ENCODE measurements at places on chromosomes 2 and 18.

- no peak for DNase-seq
Observed at GRCh38 chr2:237053066-237053465, 32.6 kb upstream of the COPS8 start.

GRCh38 chr2:119511989-119512388 is 12.3 kb downstream of the SCTR start:
- no peak for DNase-seq

- no peak for DNase-seq
Observed at GRCh38 chr2:223005496-223005895, 46.5 kb upstream of the KCNE4 start.

DNA sequence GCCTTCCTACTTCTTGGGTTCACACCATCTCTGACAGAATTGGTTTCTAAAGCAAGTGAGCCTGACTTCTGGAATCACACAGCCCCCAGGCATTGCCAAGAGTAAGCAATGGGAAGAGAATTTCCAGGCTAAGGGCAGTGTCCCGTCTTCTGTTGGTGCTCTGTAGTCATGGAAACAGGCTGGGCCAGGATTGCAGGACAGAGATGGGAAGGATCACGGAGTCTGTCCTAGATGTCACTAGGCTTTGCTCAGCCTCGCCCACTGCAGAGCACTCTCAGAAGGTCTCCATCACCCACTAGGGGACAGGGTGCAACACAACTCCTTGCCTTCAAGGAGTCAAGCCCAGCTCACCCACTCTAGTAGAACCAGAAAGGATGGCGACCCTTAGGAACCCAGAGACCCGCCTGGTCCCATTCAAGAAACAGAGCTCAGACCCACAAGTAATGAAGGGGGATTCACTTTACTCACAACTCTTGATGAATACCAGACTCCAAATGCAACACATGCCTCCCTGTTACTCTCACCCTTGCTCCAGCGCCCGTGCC is 48.6 kb upstream of the TEX51 start:
- DNase-seq, result no peak

DNA sequence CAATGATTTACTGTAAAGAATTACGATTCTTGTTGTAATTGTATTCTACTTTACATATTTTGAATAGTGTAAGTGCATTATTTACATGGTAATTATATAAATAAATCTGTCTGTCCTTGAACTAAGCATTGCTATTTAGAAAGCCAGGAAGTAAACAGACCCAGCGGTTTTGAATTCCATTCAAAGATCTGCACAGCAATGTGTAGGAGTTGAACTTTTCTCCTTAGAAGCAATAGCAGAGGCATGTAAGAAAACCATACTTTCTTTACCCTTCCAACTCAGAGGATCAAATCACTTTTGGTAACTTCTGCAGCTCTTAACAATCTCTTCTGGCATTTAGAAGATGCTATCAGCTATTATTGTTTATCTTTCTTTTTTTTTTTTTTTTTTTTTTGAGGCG is 109.2 kb upstream of the VRK2 start:
- no peak for DNase-seq

- peak; percentile 51 for DNase-seq
Observed at GRCh38 chr2:237072067-237072931, 13.4 kb upstream of the COPS8 start.

DNA sequence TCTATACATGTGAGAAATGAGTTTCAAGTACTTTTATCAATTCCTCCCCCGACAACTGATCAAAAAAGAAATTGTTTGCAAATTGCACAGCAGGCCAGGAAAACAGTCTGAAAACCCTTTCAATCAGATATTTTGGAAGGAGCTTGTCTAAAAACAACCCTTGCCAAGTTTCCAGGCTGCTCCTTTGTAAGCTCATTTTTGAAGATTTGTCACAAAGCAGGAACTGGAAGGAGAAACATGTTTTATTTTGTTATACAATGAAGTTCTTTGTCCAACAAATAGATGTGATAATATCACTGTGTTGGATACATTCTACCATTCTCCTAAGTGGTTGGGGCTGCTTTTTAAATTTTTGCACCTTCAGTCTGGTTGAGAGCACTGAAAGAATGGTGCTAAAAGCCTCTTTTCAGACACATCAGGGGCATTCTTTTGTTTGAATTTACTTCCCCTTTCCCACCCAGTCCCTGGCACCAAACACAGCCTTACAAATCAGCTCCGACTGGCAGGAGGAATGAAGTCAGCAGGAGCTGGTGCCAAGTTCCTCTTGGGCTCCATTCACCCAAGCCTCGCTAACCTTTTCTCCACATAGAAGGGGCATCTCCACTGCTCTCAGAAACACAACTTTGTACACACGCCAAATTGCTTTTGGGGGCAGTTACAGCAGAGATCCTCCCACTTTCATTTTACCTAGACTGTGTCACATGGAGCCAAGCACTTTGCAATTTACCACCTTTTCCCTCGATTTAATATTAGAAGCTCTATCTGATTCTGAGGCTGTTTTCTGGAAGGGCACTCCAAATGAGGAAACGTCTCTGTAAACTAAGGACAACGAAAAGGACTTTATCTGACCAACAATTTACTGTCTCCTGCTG is 88.0 kb downstream of the C1D start:
- no peak for DNase-seq

GRCh38 chr2:193549661-193550060 is 1354.9 kb upstream of the TMEFF2 start:
- DNase-seq, result no peak

DNA sequence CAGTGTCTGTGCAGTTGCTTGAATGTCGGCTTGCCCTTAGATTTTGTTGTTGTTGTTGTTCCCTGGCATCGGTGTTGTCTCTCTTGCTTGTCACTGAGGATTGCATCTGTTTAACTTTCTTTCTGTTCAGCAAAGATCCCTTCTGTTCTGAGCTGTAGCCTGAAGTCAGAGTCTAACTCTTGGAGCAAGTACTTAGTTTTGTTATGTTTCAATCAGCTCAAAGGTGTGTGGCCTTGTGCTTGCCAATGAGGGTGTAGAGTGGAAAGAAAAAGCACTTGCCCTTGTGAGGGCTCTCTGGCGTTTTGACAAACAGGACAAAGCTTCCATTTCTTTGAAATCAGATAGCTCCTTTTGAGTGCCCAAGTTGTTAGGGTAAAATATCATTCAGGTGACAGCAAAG is 757.1 kb upstream of the CDH7 start:
- no peak for DNase-seq

DNA sequence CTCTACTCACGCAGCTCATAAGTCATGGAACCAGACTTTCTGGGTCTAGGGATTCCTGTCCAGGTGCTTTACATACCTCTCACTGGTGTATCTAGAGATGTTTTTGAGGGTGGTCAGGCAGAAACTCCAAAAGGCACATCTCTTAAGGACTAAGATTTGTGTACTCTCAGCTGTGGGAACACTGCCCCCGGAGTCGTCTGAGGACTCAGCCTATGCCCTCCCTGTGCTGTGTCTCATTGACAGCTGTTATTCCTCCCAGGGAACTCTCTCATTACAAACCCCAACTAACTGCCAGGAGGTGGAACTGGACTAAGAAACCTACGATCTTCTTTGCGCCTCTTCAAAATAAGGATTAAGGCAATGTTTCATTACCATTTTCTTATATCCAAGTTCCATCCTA is 293.9 kb upstream of the DLGAP1 start:
- DNase-seq, result no peak

GRCh38 chr2:235827585-235827992 is 333.7 kb downstream of the AGAP1 start:
- DNase-seq, result no peak

GRCh38 chr2:67669168-67669567 is 272.0 kb downstream of the ETAA1 start:
- no peak for DNase-seq

DNA sequence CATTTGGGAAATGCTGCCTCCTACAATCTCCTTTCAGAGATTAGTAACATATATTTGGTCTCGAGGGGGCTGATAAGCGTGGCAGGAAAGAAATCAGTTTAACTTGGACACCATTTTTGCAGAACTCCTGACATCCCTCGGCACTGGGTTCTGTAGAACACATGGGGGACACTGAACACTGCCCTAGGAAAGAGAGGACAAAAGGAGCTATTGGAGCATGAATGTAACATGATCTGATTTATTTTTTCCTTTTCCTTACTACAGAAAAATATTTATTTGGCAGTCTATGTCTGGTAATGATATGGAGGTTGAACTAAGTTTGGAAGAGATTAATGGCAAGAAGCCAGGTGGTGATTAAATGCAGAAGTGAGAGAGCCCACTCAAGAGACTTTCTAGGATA is 153.8 kb downstream of the AFF3 start:
- DNase-seq, result no peak

- no peak for DNase-seq
Observed at GRCh38 chr18:43161528-43161927, 46.0 kb upstream of the RIT2 start.

DNA sequence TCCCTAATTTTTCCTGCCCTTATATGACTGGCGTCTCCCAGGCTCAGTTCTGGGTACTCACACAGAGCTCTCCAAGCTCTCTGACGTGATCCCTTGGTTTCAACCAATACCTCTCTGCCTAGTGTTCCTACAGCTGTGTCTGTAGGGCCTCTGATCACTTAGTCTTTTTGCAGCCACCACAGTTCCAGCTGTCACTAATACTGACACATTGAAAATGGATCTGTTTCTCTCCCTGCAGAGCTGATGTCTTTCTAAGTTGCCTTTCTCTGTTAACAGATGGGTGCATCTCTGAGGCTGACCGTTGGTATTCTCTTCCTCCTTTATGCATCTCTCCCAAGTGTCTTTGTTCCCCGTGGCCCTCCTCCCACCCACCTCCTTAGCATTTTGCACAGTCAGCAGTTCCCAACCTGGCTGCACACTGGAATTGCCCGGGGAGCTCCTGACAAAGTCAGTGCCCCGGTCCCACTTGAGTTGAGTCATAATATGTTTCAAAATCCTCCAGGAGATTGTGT is 62.5 kb downstream of the CERS6 start:
- DNase-seq, result no peak

DNA sequence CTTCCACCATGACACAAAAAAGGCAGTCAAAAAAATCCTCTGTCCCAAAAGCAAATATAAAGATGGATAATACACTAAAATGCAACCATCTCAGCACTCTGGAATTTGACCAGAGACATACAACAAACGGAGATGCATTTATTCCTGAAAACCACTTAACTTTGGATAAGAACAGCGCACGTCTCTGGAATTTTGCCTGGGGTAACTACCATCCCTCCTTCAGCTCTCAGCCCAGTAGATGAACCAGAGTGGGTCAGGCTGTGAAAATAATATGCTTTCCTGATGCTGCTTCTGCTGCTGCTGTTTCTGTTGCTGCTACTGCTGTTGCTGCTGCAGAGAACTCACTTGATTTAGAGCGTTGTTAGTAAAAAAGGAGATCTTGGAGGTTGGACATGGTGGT is 133.8 kb upstream of the ACVR2A start:
- no peak for DNase-seq

- no peak for DNase-seq
Observed at GRCh38 chr2:138294451-138294850, 207.1 kb upstream of the SPOPL start.
